Activated CD8-positive, alpha-beta memory T cell treated with anti-CD3 and anti-CD28 coated beads for 1 hour (primary cell): ENCODE measurements at places on chromosomes 4 and X.

DNA sequence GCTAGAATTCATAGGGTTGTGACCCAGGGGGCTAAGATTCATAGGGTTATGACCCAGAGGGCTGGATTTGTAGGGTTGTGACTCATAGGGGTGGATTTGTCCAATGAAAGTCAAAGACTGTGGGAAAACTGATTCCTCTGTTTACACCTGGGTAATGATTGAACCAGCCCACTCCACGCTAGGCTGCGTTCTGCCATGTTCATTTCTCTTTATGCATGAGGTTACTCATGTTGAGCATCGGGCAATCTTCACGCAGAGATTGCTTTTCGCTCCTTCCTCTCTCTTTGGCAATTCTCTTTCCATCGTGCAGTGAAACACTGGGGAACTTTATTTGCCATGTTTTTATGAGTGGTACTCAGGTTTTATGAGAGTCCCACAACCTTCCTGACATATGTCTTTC, 127.8 kb downstream of the CRLF2 start:
- no peak for DNase-seq

DNA sequence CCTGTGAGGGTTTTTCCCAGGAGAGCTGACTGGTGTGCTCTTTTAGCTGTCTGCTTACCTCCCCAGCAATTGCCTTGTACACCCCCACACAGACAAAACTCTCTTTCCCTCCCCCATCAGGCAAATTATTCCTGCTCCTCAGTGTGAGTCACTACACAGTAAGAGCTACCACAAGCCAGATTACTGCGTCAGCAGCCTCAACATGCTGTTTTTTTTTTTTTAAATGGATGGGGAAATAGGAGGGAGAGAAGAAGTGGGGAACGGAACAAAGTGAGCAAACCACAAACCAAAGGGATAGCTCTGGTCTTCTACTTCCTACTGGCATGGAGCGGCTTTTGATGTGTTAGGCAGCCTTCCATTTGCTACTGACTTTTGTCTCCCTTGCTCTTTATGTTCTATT, 107.5 kb upstream of the ACSL4 start:
- no peak for DNase-seq

- no peak for DNase-seq
These were observed 542.8 kb downstream of the GALNTL6 start for GRCh38 chr4:172356016-172356415.

DNA sequence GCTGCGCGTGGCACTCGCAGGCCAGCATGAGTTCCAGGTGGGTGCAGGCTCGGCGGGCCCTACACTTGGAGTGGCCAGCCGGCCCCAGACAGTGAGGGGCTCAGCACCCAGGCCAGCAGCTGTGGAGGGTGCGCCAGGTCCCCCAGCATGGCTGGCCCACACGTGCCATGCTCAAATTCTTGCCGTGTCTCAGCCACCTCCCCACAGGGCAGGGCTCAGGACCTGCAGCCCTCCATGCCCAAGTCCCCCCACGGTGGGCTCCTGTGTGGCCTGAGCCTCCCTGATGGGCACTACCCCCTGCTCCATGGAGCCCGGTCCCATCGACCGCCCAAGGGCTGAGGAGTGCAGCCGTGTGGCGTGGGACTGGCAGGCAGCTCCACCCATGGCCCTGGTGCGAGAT, 210.2 kb downstream of the COX7B2 start:
- no peak for DNase-seq

GRCh38 chr4:130395871-130396270, 1299.9 kb downstream of the C4orf33 start:
- DNase-seq: no peak

- DNase-seq: no peak
These were observed 101.4 kb downstream of the C4orf51 start for GRCh38 chr4:145781351-145781750.

DNA sequence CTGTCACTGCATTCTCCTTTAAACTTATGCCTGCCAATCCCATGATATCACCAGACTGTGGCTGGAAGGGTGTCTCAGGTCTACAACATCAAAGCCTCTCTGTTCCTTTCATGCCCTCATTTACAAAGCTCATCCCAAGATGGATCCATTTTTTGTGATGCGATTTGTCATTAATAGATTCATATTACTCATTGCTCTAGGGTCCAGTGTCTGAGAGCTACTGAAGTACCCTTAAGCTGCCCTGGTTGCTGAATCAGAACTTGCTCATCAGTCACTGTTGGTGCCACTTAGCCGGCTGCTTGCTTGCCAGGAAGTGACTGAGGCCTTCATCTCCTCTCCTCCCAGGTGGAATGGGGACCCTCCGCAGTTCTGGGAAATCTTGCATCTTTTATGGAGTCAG, 395.5 kb upstream of the BOD1L1 start:
- DNase-seq: no peak

GRCh38 chr4:57550198-57550597, 440.0 kb upstream of the IGFBP7 start:
- DNase-seq: no peak

GRCh38 chr4:157803845-157804521, 368.8 kb downstream of the GASK1B start:
- no peak for DNase-seq

DNA sequence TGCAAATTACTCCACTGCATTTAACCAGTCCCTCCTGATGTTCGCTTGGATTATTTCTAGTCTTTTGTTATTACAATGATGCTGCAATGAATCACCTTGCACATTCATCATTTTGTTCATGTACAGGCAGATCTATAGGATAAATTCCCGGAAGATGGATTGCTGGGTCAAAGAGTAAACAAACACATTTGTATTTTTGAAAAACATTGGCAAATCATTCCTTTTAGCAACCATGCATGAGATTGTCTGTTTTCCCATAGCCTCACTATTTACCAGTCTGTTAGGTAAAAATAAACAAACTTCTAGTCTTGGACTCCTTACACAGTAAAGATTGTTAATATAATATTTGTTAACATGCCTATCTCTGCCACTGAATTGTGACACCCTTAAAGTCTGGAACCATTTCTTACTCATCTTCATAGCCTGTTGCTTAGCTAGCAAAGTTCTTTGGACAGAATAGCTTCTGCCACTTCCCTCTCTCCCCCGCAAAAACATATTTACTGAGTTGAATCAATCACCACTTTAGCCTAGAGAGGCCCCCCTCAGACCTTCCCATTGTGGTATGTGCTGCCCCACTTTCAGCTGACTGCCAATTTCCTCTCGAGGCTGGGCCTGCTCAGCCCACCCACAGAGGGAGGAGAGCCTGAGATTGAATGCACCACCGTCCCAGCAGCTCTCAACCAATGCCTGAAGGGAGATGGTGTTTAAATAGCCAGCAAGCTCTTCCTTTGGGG, 108.4 kb upstream of the ATXN3L start:
- DNase-seq: no peak

GRCh38 chrX:19964017-19964710, 26.7 kb downstream of the BCLAF3 start:
- DNase-seq: no peak

GRCh38 chrX:108177351-108178142, 86.0 kb downstream of the ATG4A start:
- DNase-seq: no peak

GRCh38 chr4:128880662-128881061, 71.2 kb downstream of the JADE1 start:
- DNase-seq: no peak

DNA sequence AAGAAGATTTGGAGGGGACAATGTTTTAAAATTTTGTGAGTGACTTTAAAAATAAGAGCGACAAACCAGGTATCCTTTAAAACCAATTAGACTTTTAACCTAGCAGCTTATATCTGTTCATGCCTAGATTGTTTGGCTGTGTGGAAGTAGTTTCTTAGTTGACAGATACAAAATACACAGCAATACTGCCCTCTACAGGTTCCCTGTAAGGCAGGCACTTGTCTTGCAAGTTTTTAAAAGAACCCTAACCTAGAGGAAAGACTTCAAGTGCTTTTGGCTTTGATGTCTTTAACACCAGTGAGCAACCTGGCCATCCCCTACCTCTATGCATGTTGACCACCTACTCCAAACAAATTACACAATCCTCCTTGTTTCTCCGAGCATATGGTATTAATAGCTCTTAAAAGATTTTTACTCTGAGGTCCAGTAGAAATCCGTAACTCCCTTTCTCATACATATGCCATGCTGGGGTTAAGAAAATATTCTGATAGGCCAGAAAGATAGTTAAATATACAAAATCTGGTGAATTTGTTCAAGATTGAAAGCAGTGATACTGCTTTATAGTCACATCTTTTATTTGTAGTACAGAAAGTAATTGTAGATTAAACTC, 273.0 kb downstream of the ARHGAP24 start:
- no peak for DNase-seq

- no peak for DNase-seq
These were observed 147.3 kb upstream of the CLNK start for GRCh38 chr4:10831727-10832408.

GRCh38 chr4:174061026-174061425, 222.4 kb downstream of the FBXO8 start:
- no peak for DNase-seq

DNA sequence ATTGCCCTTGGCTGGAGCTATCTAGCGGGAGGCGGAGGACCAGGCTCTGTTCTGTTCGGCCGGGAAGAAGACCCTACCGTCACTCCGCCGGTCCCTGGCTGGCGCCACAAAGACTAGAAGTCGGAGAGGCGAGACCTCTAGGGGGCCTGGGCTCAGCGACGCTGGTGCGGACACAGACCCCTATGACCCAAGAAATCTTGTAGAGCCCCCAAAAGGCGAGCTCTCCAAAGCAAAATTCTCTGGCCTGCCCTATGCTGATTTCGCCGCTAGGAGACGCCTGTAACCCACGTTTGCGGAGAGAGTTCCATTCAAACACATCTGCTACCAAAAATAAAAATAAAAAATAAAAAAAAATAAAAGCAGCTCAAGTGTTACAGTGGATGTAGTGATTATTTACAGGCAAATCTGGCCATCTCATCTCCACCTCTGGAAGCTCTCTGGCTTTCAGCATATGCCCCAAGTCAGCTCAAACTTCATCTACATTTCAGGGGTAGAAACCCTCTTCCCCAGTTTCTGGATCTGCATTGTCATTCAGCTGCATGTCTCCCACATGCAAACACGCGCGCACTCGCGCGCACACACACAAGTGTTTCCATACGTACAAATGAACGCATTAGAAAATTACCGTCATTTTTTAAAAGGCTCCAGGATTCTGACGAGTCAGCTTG, 2.4 kb upstream of the PCDH10 start:
- DNase-seq: no peak

GRCh38 chr4:128322311-128322710, 34.7 kb upstream of the PGRMC2 start:
- no peak for DNase-seq

DNA sequence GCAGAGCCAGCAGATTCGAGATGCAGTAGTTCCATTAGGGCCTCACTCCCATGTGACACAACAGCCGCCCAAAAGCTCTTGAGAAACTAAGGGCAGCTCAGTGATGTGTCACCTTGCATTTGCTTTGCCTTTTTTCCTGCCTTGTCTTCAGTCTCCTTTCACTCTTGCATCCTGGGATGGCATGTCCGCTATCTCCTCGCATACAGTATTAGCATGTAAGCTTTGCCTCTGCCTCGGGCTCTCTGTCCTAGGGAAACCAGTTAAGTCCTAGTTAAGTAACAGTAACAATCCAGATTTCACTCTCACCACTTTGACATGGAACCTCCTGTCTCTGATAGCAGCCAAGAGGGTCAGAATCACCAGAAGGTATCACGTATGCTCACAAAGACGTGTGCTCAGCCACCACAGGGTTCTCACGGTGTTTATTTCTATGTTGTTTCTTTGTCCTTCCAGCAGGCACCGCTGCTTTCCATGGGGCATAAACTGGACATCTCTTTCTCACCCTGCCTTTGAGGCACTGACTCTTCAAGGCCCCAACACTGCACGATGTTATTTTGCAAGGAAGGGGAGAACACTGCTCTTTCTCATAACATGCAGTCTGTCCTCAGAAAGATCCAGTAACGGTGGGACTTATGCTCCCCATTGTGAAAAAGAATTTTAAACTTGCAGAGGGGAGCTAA, 26.7 kb upstream of the SORBS2 start:
- DNase-seq: no peak

GRCh38 chr4:6942238-6942800, 32.7 kb downstream of the TBC1D14 start:
- no peak for DNase-seq

DNA sequence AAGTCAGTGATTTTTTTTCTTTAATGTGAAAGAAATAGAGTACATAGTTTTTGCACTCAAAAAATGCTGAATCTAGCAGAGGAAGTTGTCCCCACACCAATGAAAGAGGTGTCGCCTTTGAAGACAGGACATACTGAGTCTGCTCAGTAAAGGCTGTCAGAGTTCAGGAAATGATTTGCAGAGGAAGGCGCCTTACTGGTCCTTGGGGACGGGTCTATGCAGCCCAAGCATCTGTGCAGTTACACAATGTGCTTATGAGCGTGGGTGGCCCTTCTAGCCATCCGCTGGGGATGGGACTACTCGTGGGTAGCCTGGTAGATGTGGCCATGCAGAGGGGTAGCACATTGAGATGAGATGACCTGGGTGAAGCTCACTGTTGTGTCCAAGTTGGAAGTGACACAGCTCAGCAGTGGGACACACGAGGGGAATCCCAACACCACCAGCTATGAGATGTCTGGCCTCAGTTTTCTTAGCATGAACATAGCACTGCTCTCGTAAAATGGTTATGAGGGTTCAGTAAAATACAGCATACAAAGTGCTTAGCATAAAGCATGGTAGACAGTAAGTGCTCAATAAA, 116.5 kb upstream of the RBPJ start:
- no peak for DNase-seq

- no peak for DNase-seq
These were observed 614 bp downstream of the BEX3 start for GRCh38 chrX:103376979-103377324.

- DNase-seq: no peak
These were observed 16.5 kb downstream of the CYBB start for GRCh38 chrX:37796310-37796709.

DNA sequence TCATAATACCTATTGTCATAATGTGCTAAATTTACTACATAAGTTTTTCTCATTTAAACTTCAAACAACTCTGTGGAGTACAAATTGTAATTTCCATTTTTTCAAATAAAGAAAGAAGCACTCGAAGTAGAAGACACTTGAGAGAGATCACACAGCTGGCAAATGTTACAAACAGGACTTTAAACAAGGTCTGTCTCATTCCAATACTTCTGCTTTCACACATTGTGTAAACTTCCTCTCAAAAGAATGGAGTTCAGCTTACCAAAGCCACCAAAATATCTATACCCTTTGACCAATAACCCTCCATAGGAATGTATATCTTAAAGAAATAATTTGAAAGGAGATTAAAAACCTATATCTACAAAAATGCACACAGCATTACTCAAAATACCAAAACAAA, 88.3 kb downstream of the OPHN1 start:
- DNase-seq: no peak
